ENCODE measurements at places on chromosomes 7 and 10. TPM values are rescaled to one million over a fixed set of nuclear protein-coding genes. Genes with fewer than 3 reads are reported as not detected.

The CTTNBP2 gene
- total RNA-seq = 0.28 TPM

The BMPER gene
- 39.5 TPM for total RNA-seq

The BAZ1B gene
- 71.1 TPM for total RNA-seq

The SFXN4 gene
- total RNA-seq = 25.1 TPM

The SLC35B4 gene
- 13.0 TPM for total RNA-seq

Data from regular cardiac myocyte (primary cell).